ENCODE measurements at places on chromosomes 5 and 9.

DNA sequence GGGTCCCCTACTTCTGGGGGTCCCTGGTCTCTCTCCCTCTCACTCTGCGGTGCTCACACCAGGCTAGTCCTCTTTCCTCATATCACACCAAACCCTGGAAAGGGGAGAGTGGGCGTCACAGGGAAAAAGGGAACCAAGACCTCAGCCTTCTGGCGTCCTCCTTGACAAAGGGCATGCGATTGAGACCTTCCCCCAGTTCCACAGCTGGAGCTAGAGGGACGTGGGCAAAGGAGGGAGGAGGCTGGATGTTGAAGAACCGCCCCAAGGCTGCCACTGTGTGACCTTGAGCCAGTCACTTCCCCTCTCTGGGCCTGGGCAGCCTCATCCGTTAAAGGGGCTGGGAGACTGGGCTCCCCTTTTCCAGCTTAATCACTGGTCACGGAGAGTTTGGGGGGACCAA lies 18.5 kb upstream of the TOR2A start:
- DNase-seq = no peak

DNA sequence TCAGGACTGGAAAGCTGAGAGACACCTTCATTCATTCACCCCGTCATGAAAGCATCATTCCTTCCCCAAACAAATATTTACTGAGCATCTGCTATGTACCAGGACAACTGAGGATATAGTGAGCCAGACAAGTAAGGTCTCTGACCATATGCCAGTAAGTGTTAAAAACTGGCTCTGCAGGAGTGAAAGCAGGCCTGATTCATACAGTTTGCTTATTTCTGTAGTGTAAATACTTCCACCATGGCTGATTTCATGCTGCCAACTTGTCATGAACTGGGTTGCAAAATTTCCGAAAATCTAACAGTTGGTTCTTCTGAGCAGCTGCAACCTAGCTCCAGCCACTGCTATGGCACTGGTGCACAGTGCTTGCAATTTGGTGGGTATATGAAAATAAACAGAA lies 68.1 kb downstream of the YIPF5 start:
- no peak for DNase-seq

DNA sequence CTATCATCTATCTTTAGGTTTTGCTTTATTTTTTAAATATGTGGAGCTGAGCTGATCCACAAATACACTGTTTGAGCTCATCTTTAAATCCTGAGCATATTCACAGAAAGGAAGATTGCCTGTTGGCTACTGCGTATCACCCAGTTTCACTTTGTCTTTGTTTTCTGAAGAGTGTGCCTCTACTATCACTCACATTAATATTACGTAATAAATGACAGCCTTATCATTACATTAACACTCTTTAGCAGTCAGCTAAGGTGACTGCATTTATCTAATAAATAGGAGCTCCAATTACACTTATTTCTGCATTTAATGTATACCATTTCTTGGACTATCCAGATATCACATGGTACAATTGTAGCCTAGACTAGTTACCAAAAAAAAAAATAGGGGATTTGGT lies 511.7 kb downstream of the NR2F1-AS1 start:
- DNase-seq = no peak

DNA sequence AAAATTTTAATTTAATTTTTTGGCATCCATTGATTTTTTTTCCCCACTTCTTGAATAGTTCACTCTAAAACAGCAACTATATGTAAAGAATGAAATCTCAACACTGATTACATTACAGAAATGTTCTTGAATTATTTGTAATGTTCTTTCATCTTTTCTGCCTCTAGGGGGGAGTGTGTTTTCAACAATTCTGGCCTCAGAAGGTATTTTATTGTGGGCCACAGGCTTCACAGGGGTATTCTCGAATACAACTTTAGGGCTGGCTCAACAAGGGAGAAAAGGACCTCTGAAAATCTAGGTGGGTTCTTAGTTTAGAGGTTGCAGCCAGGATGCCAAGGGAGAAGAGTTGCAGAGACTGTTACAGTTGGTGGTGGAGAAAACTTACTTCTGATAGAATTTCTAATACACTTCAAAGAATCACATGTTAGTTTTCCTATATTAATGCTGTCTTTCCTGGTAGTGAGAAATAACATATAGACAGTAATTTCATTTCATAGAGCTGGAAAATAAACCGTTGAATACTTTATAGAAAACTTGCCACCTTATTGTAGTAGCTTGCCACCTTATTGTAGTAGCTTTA lies 3.6 kb upstream of the NPR3 start:
- no peak for DNase-seq

DNA sequence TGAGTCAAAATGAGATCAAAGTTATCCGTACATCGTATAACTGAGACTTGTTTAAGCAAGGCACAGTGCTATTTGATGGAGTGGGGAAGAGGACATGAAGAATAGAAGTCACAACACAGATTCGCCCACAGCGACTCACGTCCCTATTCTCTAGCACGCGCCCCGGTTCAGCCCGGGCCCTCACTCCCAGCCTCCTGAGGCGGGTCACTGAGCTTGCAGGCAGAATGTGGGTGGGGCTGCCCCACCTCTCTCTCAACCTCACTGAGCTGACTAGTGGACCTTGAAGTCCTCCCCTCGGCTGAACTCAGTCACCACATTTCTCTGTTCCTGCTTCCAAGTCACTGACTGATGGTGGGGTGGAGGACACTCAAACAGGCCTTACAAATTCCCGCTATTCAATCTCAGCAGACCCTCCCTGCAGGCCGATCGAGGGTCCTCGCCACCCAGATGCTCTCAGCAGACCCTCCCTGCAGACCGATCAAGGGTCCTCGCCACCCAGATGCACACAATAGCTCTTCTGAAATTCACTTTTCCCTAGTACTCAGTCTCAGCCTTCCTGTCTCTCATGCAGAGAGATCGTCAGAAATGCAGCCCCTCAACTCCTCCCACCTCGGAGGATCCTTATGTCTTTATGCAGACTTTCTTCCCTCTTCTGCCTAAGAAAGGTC lies 12.9 kb downstream of the GLDC start:
- no peak for DNase-seq

- DNase-seq = peak; percentile 1
These were observed 355.4 kb upstream of the SLC24A2 start for GRCh38 chr9:20144197-20144596.

- no peak for DNase-seq
These were observed 25.1 kb downstream of the PRLR start for GRCh38 chr5:35205186-35205585.

DNA sequence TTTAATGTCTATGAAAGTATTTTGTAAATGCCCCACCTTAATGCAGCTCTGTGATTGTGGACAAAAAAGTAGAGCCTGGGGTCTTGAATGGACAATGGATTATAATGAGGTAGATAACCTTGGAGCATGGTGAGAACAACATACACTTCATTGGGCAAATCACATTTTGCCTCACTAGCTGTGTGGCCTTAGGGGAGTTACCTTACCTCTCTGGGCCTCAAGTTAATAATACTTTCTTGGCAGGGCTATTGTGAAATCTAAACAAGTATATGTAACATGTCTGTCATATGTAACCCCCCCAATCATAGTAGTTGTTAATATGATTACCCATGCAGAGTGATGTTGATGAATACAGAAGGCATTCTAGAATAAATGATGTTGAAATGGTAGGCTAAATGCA lies 213.6 kb upstream of the ANKRD55 start:
- DNase-seq = no peak

GRCh38 chr5:30475429-30475828 lies 718.1 kb upstream of the CDH6 start:
- DNase-seq = no peak

- no peak for DNase-seq
These were observed 84.1 kb downstream of the MELK start for GRCh38 chr9:36656842-36657241.

- DNase-seq = no peak
These were observed 583 bp upstream of the TJP2 start for GRCh38 chr9:69173497-69173890.

DNA sequence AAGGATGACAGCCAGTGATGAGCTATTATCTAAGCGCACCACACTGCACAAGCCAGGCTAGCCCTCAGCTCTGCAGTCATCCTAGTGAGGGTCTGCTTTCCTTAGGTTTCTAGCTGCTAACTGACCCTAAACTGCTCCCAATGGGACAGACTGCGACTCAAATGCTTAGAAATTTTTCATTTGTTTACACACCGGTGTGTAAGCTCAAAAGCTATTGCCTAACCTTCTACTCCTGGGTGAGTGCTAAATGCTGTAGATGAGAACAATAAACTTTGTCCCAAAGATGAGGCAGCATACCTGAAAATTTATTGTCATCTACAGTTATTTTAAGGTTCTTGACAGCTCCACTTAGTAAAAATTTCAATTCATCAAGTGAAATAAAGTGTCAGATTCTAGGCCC lies 311.4 kb downstream of the TMEM167A start:
- no peak for DNase-seq

- peak; percentile 42 for DNase-seq
These were observed 125.3 kb downstream of the ST8SIA4 start for GRCh38 chr5:100777680-100778300.

DNA sequence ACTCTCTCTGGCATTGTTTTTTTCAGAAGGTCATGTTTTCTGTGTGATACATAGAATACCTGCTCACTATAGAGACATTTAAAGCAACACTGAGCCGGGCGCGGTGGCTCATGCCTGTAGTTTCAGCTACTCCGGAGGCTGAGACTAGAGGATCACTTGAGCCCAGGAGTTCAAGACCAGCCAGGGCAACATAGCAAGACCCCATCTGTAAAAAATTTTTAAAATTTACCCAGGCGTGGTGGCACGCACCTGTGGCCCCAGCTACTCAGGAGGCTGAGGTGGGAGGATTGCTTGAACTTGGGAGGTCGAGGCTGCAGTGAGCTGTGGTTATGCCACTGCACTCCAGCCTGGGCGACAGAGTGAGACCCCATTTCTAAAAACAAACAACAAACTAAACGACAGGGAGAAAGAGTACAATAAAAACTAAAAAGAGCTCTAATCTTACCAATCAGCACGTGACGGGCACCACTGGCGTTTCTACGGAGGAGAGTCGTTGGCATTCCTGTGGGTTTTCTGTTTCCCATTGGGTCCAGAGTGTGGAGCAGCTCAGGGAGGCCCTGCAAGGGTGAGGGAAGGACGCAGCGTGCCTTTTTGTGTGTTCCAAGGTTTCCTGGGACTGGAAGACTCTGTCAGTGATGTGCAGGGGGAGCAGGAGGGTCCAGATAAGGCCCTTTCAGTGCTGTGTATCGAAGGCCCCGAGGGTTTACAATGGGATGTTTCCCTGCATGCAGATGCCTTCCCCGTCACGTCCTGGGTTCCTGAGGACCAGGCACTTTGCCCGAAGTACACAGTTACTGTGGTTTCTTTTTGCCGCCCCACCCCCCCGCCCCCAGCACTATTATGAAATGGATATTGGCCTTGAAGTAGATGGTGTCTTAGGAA lies 7.2 kb upstream of the RNU6ATAC start:
- no peak for DNase-seq

- no peak for DNase-seq
These were observed 16.9 kb upstream of the FREM1 start for GRCh38 chr9:14926941-14927624.

GRCh38 chr9:132125944-132126679 lies 35.7 kb upstream of the NTNG2 start:
- peak; percentile 43 for DNase-seq

DNA sequence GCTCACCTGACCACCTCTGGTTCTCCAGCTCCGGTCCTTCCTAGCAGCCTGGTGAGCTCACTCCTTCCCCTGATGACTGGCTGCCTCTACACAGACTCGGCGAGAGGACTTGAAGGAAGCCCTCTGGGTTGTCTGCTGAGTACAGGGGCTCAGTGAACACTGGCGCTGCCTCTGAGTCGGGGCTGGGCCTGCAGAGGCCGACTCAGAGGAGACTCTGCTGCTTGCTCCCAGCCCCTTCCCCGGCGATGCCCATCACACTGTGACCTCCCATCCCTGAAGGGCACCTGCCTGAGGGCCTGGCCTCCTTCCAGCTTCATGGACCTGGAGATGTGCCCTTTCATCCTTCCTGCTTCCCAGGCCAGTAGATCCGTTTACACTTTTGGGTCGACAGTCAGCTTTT lies 22.0 kb downstream of the CRB2 start:
- DNase-seq = no peak

GRCh38 chr9:76902395-76902794 lies 3.5 kb downstream of the PRUNE2 start:
- DNase-seq = no peak

DNA sequence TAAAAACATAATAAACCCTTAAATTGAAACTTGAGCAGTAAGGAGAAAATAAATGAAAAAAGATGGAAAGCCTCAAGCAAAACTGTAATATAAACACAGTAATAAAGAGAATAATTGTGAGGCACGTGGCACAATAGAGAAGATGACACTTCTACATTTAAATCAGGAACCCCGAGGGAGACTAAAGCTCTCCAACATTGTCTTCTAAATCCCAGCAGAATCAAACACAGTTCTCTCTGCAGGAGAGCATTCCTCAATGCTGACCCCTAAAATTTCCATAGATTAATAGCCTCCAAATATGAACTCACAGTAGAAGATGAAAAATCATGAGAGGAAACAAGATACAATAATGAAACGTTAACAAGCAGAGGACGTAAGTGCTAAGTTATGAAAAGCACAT lies 721.2 kb upstream of the COX7C start:
- no peak for DNase-seq

DNA sequence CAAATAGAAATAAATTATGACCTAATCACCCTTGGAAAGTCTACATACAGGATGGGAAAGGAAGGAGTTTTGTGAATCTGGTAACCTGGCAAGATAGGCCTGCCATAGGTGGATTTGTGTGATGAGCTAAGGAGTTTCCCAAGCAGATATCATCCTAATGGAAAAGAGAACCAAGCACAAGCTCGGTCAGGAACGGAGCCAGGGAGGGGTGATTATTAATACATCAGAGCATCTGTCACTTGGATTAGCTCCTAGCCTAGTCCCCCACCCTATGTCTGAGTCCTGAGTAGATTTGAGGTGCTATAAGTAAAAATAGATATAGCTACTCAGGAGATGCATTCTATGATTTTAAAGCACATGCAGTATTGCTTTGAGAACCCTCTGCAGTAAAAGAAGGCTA lies 57.3 kb upstream of the SMARCA2 start:
- DNase-seq = no peak

DNA sequence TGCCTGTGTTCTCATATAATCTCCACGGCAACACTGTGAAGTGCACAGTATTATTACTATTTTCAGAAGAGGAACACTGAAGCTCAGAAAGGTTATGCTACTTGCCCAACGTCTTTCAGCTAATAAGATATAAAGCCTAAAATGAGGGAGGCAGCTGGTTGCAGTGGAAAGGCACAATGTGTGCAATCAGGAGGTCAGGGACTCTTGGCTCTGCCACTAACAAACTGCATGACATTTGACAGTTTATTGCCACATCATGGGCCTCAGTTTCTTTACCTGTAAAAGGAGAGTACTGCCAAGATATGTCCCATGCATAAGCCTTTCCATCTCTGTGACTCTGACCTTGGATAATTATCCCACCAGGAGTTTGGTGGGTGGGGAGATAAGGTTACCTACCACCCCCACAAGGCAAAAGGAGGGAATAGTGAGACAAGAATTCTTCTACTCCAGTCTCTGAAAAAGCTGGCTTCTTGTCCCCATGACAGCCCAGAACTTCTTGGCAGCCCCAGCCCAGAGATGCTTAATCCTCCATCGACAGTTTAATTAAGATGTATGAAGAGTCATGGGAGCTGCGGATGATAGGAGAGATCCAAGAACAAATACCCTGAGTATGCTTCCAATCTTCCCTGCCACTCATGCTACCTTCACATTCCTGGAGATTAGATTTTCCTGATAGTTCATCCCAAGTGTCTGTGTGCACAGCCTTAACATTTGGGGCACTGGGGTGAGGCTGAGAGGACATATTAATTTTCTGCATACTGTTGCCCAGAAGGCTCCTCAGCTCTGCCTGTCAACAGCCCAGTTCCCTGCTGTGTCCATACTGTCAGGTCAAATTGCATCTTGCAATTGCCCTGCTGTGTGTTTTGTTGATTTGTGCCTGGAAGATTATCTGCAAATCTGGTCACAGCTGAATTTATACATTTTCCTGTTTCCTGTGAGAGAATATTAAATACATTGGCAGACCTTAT lies 271.2 kb downstream of the FAM114A2 start:
- no peak for DNase-seq
